MG63 (cell line): ENCODE measurements at places on chromosomes 6 and 20. TPM values are rescaled to one million over a fixed set of nuclear protein-coding genes. Genes with fewer than 3 reads are reported as not detected.
A peak's percentile ranks its signal among the peaks of the same experiment; 100 is the strongest.

- DNase-seq: peak; percentile 72
Measured at GRCh38 chr6:112330071-112330878, 16.9 kb upstream of the RFPL4B start.

GRCh38 chr6:19895866-19896692 lies 58.9 kb downstream of the ID4 start:
- no peak for DNase-seq

The TMEM14B gene
- total RNA-seq: 404 and 423 TPM in 2 replicates

- DNase-seq: no peak
Measured at GRCh38 chr20:58407966-58408557, 19.0 kb downstream of the VAPB start.

DNA sequence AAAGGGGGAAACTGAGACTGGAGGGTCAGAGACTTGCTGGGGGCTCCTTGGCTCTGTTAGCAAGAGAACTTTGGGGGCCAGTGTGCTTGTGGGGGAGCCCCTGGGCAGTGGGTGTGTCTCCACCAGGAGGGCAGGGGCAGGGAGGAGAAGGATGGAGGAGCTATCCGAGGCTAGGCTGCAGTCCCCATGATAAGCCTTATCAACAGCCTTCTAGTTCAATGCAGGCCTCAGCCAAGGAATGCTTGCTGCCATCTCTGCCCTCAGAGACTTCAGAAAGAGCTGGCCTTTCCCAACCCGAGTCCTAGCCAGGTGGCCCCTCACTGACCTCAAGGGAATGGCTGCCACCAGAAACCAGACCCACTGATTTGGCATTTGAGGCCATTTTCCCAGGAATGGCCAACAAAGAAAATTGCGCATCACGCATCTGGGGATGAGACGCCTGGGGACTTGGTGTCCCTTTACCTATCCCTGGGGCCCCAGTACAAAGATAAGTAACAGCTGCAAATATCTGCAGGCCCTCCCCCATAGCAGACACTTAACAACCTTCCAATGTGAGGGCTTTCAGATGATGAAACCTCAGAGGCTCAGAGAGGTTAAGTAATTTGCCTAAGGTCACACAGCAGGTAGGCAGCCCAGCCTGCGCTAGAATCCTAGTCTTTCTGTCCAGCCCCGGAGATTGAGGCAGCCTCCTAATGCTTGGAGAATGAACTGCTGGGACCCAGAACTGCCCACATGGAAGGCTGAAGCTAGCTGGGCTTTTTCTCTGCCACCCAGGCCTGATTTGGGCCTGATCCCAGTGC lies 4.9 kb downstream of the TGM2 start:
- DNase-seq: no peak

- no peak for DNase-seq
Measured at GRCh38 chr6:30481211-30481964, 7.9 kb upstream of the HLA-E start.

- no peak for DNase-seq
Measured at GRCh38 chr6:13807696-13808095, 6.7 kb downstream of the MCUR1 start.

The COL19A1 gene
- not detected in 2 replicates for total RNA-seq

GRCh38 chr20:19433371-19434350 lies 221.2 kb downstream of the SLC24A3 start:
- DNase-seq: no peak

The MAP7 gene
- not detected in 2 replicates for total RNA-seq
